ENCODE measurements at places on chromosomes 7 and 10. TPM values are rescaled to one million over a fixed set of nuclear protein-coding genes. Genes with fewer than 3 reads are reported as not detected.

GRCh38 chr7:144812379-144813283 is 23.2 kb downstream of the TPK1 start:
- H3K27me3 ChIP-seq, result no peaks in the 10 kb centered on the region
- no peak overlapping the region for H3K4me3 ChIP-seq
- H3K36me3 ChIP-seq, result no peaks in the 10 kb centered on the region
- H3K4me1 ChIP-seq, result no peaks in the 10 kb centered on the region
- no peak overlapping the region for H3K27ac ChIP-seq

DNA sequence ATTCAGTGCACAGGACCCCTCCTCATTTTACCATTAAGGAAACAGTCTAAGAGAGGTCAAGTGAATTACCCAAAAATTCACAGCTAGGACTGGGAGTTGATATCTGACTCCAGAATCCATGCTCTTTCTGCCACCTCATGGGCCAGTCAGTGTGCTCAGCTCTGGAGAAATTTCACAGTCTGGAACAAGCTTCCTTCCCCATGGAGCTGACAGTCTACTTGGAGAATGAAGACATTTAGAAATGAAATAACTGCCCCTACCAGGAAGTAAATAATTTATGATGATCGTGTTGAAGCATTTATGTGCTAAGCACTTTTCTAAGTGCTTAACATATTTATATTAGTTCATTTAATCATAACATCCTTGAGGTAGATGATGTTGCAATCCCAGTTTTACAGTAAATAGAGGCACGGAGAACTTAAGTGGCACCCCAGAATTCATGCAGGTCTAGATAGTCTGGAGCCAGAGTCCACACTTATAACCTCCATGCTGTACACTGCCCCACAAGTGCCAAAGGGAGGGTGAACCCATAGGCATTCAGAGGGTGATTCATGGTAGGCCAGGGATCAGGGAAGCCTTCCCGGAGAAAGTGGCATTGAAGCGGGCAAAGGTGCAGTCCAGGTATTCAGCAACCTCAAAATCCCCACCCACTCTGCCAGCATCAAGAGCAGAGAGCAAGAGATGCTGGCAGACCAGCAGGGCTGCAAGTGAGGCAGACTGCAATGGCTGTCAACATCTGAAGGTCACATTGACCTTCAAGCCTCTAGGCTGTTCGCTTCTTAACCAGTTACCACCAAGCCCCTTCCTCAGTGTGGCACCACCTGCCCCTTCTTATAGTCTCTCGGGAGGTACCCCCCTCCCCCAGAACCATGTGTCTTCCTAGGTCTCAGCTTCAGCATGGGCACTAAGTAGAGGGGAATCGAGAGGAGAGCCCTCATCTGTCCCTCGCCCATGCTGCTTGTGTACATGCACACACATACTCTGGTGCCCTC is 38.4 kb upstream of the LRRC4 start:
- H3K4me3 ChIP-seq, result no peak overlapping the region
- no peaks in the 10 kb centered on the region for H3K36me3 ChIP-seq
- peaks cover 2% of the 10 kb centered on the region for H3K4me1 ChIP-seq
- H3K27ac ChIP-seq, result no peak overlapping the region
- no peak for DNase-seq
- no peaks in the 10 kb centered on the region for H3K27me3 ChIP-seq

Gene PTPRZ1
- total RNA-seq, result 135 TPM

Gene GIMAP7
- not detected for total RNA-seq

Gene C10orf67
- 0.11 TPM for total RNA-seq

- H3K4me3 ChIP-seq, result no peak overlapping the region
- H3K36me3 ChIP-seq, result peaks cover 5% of the 10 kb centered on the region
- H3K4me1 ChIP-seq, result no peaks in the 10 kb centered on the region
- DNase-seq, result no peak
- H3K27ac ChIP-seq, result no peak overlapping the region
Measured at GRCh38 chr7:44461387-44461786, 29.1 kb downstream of the NUDCD3 start.

DNA sequence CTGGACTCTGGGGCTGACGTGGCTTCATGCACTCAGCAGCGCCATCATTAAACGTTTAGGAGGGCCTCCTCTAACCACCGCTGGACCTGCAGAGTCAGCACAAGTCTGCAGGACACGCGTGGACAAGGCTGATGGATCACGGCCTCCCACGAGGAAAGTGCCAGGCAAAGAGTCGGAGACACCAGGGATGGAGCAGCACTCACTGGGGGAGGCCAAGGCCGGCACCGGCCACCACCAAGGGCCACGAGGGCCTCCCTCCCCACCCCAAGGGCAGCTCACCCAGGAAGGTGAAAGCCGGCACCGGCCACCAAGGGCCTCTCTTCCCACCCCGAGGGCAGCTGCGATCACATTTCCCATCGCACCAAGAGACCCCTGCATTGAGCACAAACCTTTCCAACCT is 91.5 kb downstream of the DIP2C start:
- H3K27ac ChIP-seq, result no peak overlapping the region
- H3K27me3 ChIP-seq, result no peaks in the 10 kb centered on the region
- DNase-seq, result no peak
- peaks cover 8% of the 10 kb centered on the region for H3K4me1 ChIP-seq

Gene ASB10
- not detected for total RNA-seq

DNA sequence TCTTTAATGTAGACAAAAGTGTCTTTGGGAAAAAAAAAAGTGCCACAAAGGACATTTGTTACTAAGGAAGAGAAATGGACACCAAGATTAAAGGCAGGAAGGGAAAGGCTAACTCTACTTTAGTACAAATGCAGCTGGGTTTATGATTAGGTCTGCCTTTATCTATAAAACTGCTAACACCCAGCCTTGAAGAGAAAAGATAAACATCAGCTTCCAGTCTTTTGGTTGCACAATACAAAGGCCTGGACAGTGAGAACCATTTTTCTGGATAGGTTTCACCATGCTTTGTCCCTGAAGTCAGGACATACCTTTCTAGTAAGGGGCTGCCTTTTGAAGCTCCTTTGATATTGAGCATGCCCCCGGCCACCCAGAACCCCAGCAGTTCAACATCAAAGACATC is 45.1 kb downstream of the ZNF248 start:
- DNase-seq, result no peak
- no peaks in the 10 kb centered on the region for H3K27me3 ChIP-seq
- H3K4me3 ChIP-seq, result no peak overlapping the region
- no peaks in the 10 kb centered on the region for H3K36me3 ChIP-seq
- no peak overlapping the region for H3K27ac ChIP-seq

Gene ADAM12
- 0.19 TPM for total RNA-seq

- H3K4me3 ChIP-seq, result no peak overlapping the region
- no peaks in the 10 kb centered on the region for H3K27me3 ChIP-seq
- no peak overlapping the region for H3K27ac ChIP-seq
Measured at GRCh38 chr10:66505003-66505657, 420.7 kb upstream of the LRRTM3 start.

Gene LRRC61
- 1.0 TPM for total RNA-seq

Gene NPC1L1
- total RNA-seq, result not detected

DNA sequence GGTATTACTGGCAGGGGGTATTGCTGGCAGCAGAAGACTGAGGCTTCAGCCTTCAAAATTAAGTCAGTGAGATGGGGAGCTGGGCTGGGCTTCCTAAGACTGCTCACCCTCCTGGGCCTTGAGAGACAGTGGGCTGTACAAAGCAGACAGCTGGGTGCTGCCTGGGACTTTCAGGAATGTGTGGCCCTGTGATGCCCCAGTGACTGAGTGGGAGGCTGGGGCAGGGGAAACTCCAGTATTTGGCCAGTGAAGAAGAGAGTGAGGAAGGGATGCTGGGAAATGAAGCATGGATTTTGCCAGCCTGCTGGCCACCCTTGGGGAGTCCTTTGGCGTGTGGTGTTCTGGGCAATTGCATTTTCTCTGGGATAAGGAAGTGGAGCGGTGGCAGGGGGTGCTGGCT is 442 bp downstream of the ANKRD2 start:
- H3K36me3 ChIP-seq, result peaks cover 3% of the 10 kb centered on the region
- DNase-seq, result no peak
- no peak overlapping the region for H3K4me3 ChIP-seq
- peaks cover 6% of the 10 kb centered on the region for H3K4me1 ChIP-seq

DNA sequence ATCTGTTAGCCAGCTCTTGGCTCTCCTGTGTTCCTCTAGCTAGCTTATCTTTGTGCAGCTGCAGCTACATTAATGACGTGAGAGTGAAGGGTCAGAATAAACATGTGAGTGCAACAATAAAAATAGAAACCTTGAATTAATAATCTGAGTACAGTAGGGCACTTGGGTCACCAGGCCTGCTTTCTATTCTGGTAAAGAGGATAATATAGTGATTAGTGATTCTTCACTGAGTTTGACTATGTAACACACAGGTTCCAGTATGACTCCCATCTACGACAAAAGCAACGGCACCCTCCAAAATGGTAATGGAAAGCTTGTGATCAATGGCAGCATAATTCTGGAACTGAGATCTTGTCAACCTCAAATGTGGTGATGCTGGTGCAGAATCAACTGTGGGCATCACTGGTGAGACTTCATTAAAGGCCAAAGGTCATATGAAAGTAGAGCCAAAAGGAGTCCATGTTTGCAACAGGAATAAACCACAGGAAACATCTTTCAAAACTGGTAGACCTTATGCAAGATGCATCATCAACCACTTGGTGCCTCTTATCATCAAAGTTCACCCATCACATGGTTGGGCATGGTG is 77.6 kb downstream of the NRBF2 start:
- H3K27me3 ChIP-seq, result no peaks in the 10 kb centered on the region
- H3K4me3 ChIP-seq, result no peak overlapping the region
- H3K36me3 ChIP-seq, result peaks cover 36% of the 10 kb centered on the region
- H3K27ac ChIP-seq, result no peak overlapping the region
- DNase-seq, result no peak
- peaks cover 22% of the 10 kb centered on the region for H3K4me1 ChIP-seq

- no peaks in the 10 kb centered on the region for H3K4me1 ChIP-seq
- no peaks in the 10 kb centered on the region for H3K36me3 ChIP-seq
- no peak overlapping the region for H3K4me3 ChIP-seq
- H3K27me3 ChIP-seq, result no peaks in the 10 kb centered on the region
- H3K27ac ChIP-seq, result no peak overlapping the region
- no peak for DNase-seq
Measured at GRCh38 chr10:53013201-53013810, 240.7 kb upstream of the MBL2 start.

GRCh38 chr7:42033480-42033879 is 203.5 kb downstream of the GLI3 start:
- peaks cover 6% of the 10 kb centered on the region for H3K4me1 ChIP-seq
- H3K36me3 ChIP-seq, result no peaks in the 10 kb centered on the region
- no peak for DNase-seq
- H3K27me3 ChIP-seq, result no peaks in the 10 kb centered on the region
- H3K4me3 ChIP-seq, result no peak overlapping the region

Gene TWIST1
- 0.31 TPM for total RNA-seq

GRCh38 chr7:68800316-68800715 is 798.0 kb upstream of the AUTS2 start:
- H3K27me3 ChIP-seq, result no peaks in the 10 kb centered on the region
- no peak overlapping the region for H3K27ac ChIP-seq
- DNase-seq, result no peak
- no peaks in the 10 kb centered on the region for H3K4me1 ChIP-seq

DNA sequence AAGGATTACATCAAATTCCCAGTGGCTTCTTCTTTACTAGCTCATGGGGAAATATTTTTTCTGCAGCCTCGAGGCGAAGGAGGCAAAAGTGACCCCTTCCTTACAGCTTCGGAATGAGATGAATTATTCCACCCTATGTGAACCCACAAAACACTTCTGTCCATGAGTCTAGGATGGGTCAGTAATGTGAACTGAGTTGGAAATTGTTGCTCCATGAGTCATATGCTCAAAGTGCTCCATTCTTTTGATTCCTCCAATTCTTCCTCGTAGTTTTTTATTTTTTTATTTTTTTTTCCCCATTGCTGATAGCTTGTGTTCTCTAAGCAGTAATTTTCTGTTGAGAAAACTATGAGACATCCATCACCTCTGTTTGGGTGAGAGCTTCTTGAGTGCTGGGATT is 31.7 kb upstream of the FAM204A start:
- no peaks in the 10 kb centered on the region for H3K4me1 ChIP-seq
- no peak overlapping the region for H3K4me3 ChIP-seq
- H3K36me3 ChIP-seq, result no peaks in the 10 kb centered on the region
- H3K27me3 ChIP-seq, result no peaks in the 10 kb centered on the region

GRCh38 chr10:84423719-84424118 is 95.3 kb downstream of the CCSER2 start:
- no peak for DNase-seq
- no peak overlapping the region for H3K27ac ChIP-seq
- H3K4me1 ChIP-seq, result no peaks in the 10 kb centered on the region
- no peaks in the 10 kb centered on the region for H3K27me3 ChIP-seq

- peaks cover 6% of the 10 kb centered on the region for H3K36me3 ChIP-seq
- peak overlapping the region; percentile 48 for H3K4me3 ChIP-seq
- peaks cover 43% of the 10 kb centered on the region for H3K4me1 ChIP-seq
- DNase-seq, result peak; percentile 83
- H3K27me3 ChIP-seq, result peaks cover 88% of the 10 kb centered on the region
Measured at GRCh38 chr10:49609283-49610113, 612 bp upstream of the SLC18A3 start.

GRCh38 chr7:159097661-159098423 is 46.8 kb downstream of the VIPR2 start:
- no peak for DNase-seq
- no peak overlapping the region for H3K4me3 ChIP-seq
- H3K36me3 ChIP-seq, result no peaks in the 10 kb centered on the region
- H3K27me3 ChIP-seq, result no peaks in the 10 kb centered on the region

DNA sequence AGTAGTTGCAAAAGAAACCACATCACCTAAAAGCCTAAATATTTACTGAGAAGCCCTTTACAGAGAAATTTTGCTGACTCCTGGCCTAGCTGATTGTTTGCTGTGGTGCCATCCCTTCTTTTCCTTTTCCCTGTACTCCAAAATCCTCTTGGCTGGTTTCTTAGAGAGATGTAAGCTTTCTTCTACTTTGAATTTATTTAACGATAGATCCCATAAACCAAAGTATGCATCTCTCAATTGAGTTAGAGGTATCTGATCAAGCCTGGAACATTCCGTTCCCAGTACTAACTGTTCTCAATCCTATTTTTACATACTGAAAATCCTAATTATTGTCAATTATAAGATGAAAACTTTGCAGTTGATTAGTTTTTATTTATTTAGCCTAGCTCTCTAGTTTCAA is 6.3 kb downstream of the TMEM60 start:
- no peak overlapping the region for H3K27ac ChIP-seq
- no peak overlapping the region for H3K4me3 ChIP-seq
- DNase-seq, result no peak
- 0 out of 2 replicates have a peak, but pooled peaks cover 4% of the 10 kb centered on the region for H3K36me3 ChIP-seq
- no peaks in the 10 kb centered on the region for H3K27me3 ChIP-seq
- no peaks in the 10 kb centered on the region for H3K4me1 ChIP-seq

DNA sequence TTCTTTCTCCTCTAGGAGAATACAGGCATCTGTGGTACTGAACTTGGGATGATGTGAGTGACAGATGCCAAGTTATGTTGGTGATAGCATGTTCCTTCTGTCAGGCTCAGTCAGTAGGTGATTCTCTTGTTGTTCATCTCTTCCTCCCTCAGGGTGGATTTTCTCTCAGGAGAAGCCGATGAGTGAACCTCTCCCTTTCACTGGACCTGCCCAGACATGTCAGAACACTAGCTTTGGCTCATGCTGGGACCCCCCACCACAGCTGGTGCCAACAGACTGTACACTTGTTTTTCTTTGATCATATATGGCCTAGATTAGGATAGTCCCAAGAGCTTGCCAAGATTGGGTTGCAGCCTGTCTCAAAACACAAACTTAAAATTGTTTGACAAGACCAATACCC is 129.4 kb downstream of the BMPER start:
- no peak for DNase-seq
- no peak overlapping the region for H3K4me3 ChIP-seq

GRCh38 chr7:129163875-129164544 is 19.5 kb downstream of the TSPAN33 start:
- H3K36me3 ChIP-seq, result no peaks in the 10 kb centered on the region
- no peak for DNase-seq
- H3K4me3 ChIP-seq, result no peak overlapping the region
- H3K27me3 ChIP-seq, result no peaks in the 10 kb centered on the region
- no peak overlapping the region for H3K27ac ChIP-seq

Gene RNF32
- 1.2 TPM for total RNA-seq

Data from H1 (cell line).